ENCODE measurements at places on chromosomes 3 and 15. TPM values are rescaled to one million over a fixed set of nuclear protein-coding genes. Genes with fewer than 3 reads are reported as not detected.

DNA sequence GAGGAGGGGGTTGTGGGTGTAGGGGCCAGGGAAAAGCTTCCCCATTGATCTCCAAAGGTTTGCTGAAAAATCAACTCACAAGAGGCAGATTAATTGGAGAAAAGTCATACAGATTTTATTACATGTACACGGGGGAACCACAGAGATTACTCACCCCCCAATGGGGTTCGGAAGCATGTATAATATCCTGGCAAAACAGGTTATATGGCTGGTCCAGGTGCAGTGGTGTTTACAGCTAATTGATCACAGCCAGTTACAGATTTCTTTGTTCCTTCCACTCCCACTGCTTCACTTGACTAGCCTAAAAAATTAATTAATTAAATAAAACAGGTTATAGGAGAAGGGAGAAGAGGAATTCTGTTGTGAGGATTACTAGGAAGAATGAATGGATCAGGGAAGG, 22.4 kb downstream of the PRKCI start:
- no peak for DNase-seq

Gene TNNC1
- total RNA-seq, result 6.5 TPM

- no peak for DNase-seq
Observed at GRCh38 chr3:59531066-59531745, 481.4 kb upstream of the CFAP20DC start.

Gene PLA2G4E
- total RNA-seq, result not detected

DNA sequence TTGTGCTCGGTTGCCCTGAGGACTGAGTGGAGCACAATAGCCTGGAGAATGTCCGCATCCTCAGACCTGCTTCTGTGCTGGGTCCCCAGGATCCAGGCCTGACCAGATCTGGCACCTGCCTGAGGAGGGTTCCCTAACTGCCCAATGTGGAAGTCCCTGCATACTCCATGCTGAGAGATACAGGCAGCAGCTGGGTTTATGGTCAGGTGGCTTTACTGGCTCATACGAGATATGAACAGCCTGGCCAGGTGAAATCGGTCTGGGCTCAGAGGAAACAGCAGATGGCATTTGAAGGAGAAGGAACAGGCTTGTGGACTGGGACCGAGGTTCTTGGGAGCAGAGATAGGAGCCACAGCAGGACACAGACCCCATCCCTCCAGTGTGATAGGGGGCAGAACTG, 18.2 kb upstream of the KIF23 start:
- no peak for DNase-seq

- DNase-seq, result peak; percentile 6
Observed at GRCh38 chr15:73965758-73966113, 26.4 kb downstream of the STOML1 start.

DNA sequence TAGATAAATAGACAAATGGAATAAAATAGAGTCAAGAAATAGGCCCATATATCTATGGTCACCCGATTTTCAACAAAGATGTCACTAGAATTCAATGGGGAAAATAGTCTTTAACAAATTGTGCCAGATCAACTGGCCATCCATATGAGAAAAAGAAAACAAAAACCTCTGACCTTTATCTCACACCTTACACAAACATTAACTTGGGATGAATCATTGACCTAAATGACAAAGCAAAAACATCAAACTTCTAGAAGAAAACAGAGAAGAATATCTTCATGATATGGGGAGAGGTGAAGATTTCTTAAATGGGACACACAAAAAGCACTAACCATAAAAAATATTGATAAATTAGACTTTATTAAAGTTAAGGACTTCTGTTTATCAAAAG, 31.9 kb downstream of the ITGA11 start:
- no peak for DNase-seq

Gene GOLGA8Q
- total RNA-seq, result not detected

Gene EIF4G1
- 565 TPM for total RNA-seq

DNA sequence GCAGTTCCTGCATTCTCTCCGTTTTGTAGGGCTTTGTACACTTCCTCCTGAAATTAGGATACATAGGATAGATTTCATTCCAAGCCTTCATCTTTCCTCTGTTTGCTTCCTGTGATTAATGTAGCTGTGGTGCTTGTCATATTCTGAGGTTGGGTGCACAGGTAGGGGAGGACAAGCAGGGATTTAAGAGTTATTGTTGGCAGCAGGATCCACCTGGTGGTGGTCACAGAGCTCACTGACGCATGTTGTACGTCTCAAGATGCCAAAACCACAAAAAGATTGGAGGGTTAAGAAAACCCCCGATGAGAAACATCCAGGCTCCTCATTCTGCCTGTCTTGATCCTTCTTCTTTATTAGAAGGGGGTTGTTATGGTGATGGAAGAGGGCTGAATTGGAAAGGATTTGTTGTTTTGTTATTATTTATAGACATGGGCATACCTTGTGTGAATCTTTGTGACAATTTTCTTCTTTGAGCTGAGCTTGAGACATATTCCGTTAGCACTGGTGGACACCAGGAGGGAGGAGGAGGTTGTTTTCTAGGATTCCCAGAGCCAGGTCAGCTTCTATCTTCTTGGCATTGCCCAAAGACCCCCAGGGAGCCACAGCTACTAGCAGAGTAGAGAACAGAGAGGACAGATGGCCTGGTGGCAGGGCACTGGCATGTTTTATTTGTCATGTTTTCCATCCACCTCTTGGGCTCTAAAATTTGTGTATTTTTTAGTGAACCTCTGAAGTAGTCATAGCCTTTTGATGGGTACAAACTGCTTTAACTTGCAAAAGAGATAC, 57.7 kb upstream of the LARS2 start:
- no peak for DNase-seq

Gene RASGRP1
- 1.2 TPM for total RNA-seq

DNA sequence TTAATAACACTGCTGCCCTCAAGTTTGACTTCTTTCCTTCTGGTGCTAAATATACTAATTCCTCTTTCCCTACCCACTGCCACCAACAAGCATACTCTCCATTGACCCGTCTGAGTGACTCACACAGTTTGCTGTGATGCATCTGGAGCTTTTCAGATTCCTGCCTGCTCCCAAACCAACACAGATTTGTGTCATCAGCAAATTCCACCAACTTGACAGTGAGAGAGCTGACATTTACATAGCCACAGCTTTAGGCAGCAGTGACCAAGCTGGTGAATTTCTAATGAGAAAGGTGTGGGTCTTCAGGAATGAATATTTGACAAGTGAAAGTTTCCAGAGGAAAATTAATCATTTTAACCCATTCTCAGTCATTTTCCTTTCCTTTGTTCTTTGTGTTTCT, 96.5 kb upstream of the PRICKLE2 start:
- peak; percentile 31 for DNase-seq

DNA sequence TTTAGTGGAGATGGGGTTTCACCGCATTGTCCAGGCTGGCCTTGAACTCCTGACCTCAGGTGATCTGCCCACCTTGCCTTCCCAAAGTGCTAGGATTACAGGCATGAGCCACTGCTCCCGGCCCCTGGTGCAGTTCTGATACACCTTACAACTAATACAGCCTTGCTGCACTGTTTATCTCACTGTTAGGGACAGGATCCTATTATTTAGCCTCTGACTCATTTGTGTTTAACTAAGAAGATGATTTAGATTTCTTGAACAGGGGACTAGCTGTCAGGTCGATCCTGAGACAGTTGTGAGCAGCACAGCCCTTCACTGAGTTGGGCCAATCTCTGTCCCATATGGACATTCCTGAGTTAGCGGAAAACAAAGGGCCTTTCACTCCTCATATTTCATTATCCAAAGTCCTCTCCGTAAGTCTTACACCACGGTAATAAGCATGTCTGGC, 19.2 kb downstream of the GYG1 start:
- no peak for DNase-seq

DNA sequence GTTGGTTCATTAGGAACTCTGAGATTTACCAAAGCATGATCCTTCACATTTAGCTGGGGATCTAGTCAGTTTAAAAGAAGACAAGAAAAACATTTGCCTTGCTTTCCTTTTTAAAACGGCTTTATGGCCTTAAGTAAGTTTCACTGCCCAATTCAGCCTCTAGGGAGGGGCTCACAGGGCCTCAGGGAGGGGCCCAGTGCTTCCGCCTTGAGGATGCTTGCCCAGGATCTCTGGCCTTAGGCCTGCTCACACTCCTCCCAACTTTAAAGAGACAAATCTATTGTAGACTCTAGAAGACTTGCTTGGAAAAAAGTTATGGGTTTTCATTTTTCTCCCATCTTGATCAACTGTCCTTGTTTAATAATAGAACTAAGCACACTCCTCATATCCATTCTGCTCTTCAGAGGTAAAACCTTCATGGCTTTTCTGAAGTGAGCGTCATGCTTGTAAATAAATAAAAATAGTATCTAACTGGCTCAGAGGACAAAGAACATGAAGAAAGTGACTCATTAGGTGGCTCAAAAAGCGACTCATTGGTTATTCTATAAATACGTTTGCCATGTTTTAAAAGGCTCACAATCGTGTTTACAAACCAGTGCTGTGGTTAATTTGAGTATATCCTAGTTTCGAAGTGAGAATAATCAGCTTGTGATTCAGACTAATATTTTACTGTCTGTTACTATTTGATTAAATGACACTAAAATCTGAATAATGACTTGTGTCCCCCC, 13.7 kb downstream of the PDHB start:
- no peak for DNase-seq

Gene CCNB2
- 120 TPM for total RNA-seq

GRCh38 chr3:110362751-110363150, 708.9 kb upstream of the NECTIN3 start:
- DNase-seq, result no peak

DNA sequence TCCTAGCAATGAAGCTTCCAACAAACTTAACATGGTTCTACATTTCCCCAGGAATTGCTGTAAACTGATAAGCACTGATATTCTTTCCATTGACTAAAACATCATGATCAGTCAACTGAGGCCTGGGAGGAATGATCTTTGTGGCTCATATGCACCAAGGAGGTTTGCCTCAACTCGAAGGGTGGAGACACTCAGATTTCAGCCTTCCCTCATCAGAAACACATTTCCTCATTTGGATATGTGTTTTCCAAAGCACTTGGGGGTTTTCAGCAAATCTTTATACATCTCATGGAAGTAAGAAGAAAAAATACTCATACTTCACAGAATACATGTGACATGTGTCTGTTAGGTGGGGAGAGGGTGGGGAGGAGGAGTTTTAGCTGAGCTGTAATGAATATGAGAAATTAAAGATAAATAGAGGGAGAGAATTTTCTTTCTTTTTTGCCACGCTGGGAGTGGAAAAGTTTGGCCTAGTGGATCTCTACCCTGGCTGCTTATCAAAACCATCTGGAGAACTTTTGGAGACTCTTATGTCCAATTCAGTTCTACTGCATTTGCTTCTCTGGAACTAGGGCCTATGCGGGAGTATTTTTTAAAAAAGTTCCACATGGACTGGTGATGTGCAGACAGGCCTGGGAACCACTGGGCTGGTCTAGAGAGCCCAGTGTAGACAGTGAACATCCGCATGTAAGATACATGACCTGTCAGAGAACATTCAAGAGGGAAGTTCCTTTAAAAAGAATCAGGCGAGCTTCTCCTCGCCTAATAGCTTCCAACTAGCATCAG, 301.0 kb upstream of the ICE2 start:
- no peak for DNase-seq

- peak; percentile 13 for DNase-seq
Observed at GRCh38 chr15:92843814-92844213, 56.3 kb upstream of the CHD2 start.

Gene FRMD5
- 10.1 TPM for total RNA-seq

DNA sequence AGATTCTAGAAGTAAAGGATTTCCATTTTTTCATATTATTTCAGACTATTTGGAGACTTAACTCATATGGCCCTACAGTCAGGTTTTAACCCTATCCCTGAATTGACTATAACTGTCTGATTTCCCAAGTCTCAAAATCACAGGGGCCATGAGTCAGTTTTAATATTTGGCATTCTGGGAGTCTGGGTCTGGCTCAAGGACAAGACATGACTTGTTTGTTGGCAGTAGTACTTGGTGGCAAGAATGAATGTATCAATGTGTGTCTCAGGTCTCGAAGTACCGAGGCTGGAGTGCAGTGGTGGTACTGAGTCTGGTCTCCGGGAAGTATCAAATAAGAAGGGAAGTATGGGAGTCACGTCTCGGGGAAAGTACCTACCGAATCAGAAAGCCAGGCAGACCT, 10.8 kb downstream of the UMPS start:
- no peak for DNase-seq

- no peak for DNase-seq
Observed at GRCh38 chr3:23659274-23659673, 146.5 kb upstream of the UBE2E1 start.

Gene LXN
- 5.6 TPM for total RNA-seq

DNA sequence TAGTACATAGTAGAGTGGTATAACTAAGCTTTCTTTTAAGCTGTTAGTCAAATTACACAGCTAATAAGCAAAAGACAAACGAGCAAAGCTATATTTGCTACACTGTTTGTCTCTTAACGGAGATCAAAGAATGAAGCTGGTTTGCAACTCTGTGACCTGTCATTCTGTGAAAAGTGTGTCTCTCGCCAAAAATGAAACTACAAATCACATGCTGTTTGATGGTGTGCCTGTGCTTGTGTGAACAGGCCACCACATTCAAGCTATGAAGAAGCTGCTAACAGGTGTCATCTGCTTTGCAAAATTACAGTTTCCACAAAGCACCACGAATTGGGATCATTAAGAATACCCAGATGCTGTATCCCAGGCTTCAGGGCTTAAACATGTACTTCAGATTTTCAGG, 667.8 kb upstream of the NAALADL2 start:
- no peak for DNase-seq

DNA sequence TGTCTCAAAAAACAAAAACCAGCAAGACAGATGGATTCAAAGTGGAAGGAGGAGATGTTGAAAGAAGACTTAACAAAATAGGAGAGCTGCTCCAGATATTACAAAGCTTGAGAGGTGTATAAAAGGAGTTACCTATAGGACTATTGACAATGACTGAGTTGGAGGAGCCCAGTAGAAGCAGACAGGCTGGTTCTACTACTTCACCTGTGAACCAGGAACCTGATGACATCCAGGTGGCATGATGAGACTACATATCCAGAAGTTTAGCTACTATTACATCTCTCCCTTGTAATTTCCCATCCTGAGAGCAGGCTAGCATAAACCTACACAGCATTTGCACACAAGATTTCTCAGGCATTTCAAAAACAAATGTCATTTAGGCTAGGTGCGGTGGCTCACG, 49.3 kb downstream of the CPEB1 start:
- DNase-seq, result no peak

- DNase-seq, result peak; percentile 59
Observed at GRCh38 chr3:36904641-36905040, 40.2 kb downstream of the TRANK1 start.

Gene CPLX3
- total RNA-seq, result 0.66 TPM

GRCh38 chr3:146746190-146746589, 141.0 kb upstream of the PLSCR5 start:
- no peak for DNase-seq

DNA sequence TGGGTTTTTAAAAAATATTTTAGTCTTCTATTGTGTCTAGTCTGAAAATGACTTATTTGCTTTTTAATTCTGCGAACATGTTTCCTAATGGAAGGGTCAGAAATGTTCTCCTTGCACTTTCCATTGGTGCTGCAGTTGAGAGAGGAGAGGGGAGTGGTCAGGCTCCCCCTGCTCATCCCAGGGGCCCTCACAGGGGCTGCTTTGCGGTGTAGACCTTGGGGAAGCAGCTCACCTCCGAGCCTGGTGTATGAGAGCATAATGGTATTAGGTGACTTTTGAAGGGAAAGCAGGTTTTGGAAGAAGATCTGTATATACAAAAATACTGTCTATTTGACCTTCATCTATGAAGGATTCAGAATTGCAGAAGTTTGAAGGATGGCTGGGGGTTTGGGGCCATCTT, 28.3 kb downstream of the APBA2 start:
- no peak for DNase-seq

Gene PPP1R14D
- not detected for total RNA-seq
